Fibroblast of skin of right quadriceps (primary cell): ENCODE measurements at places on chromosomes 12 and 14.

GRCh38 chr14:54278087-54278486 lies 118.7 kb upstream of the CDKN3 start:
- DNase-seq: no peak

DNA sequence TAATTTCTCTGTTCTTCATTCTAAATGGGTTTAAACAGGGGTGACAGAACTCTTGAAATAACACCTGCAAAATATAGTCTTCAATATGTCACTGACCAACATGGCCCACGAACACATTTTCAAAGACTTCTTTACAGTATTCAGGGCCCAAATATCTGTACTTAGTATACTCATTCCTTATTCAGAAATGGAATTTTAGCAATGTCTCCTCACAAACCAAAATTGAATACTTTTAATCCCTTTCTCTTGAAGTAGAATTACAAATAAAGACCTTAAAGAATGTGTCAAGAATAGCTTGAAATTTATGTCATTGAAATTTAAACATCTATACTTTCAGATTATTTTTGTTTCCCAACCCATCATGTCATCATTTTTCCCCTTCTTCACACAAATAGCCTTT lies 263.1 kb downstream of the LRIG3 start:
- DNase-seq: peak; percentile 42

DNA sequence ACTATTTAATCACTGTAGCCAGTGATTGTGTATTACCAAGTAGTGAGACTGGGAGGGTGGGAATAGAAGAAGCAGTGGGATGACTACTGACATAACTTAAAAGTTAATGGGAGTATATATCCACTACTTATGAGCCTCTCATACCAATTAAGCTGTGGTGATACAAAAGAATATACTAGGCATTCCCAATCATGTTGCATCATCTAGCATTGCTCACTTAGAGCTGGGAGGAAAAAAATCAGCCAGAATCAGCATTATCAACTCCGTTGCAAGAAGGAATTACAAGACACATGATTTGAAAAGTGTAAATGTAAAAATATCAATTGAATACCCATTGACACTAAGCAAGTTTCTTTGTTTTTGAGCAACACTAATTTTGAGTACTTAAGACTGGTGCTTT lies 745 bp upstream of the PPP1R36 start:
- peak; percentile 48 for DNase-seq

GRCh38 chr12:75481774-75482173 lies 1.2 kb downstream of the GLIPR1 start:
- DNase-seq: peak; percentile 65

DNA sequence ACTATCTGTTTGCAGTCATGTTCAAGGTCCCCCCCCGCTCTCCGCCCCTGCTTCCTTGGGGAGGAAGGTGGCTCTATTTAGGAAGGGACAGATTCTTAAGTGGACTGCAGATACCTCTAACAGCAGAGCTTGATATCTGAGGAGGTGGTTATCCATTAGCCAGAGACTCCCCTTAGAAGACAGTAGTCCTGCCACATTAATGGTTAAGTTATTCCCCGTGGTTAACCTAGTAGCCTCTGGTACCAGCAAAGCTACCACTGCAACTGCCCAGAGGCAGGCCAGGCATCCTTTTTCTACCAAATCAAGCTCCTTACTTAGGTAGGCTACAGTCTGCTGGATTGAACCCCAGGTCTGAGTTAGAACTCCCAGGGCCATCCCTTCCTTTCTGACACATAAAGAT lies 162.1 kb upstream of the AVPR1A start:
- no peak for DNase-seq

DNA sequence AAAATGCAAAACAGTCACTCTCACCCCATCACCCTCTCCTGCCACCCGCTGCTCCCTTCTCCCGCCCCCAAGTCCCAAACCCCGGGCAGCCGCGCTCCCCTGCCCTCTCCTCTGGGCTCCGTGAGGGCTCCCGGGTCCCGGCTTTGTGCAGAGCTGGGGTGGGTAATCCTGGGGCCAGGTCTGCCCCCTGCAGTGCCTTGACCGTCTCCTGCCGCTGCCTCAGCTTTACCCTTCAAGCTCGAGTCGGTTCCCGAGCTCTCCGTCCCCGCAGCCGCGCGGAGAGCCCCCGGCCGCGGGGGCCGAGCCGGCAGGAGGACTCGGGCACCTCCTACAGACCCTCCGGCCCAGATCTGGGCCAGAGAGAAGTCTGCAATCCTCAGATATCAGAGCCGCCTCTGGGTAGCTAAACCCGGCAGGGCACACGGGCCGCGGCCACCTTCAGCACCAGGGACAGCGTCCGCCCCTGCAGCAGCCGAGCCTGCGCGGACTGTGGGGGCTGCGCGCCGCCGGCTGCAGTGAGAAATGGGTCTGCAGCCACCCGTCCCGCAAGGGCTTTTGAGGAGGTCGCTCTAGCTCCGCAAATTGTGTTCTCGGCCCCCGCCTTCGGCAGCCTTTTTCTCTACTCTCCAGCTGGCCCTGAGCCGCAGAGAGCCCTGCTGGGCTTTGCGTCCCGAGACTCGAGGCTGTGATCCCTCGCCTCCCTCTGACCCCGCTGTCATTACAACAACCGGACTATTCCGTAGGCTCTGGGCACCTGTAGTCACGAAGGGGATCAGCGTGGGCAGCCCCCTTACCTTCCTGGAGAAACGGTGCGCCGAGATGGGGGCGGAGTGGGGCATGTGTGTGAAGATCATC lies 1.2 kb downstream of the PRMT8 start:
- DNase-seq: peak; percentile 44

DNA sequence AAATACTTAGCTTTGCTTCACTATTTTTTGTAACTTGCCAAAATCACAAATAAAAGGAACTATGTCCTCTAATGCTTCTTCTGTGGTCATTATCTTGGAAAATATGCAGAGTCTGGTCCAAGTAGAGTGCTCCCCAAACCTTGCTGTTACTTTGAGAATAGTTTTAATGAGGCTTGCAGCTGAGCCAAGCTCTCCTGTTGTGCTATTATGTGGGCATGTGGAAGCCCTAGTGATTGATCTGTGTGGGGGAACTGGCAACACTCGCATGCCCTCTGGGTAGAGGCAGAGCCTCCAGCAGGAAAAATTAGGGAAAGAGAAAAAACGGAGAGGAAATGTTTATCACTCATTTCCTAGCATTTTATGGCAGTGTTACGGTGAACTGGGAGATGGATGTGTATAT lies 473.1 kb downstream of the EGLN3 start:
- DNase-seq: no peak

DNA sequence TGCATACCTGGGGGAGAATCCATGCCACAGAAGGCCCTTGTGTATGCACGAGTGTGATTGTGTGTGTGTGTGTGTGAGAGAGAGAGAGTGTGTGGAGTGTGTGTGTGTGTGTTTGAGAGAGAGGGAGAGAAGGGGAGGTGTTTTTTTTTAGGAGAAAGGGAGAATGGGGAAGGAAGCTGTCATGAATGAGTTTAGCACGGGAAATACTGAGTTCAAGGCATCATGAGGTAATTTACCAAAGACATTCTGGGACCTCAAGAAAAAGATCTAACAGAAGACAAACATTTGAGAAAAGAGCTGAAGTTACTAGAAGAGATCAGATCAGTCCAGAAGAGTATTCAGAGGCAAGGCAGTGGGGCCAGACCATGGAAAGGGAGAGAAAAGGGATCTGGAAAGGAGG lies 157.1 kb downstream of the TTC7B start:
- no peak for DNase-seq

DNA sequence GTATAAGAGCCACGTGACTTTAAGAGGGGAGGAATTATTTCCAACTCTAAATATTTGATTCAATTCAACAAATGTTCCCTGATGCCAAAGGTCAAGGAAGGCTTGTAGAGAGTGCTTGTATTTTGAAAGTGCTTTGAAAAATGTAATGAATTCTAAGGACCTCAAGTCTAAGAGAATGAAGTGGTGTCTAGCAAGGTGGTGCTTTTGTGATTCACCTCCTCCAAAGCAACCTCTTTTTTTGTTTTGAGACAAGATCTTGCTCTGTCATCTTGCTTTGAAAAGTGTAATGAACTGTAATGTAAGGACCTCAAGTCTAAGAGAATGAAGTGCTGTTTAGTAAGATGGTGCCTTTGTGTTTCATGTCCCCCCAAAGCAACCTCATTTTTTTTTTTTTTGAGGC lies 13.7 kb downstream of the AK7 start:
- DNase-seq: no peak

DNA sequence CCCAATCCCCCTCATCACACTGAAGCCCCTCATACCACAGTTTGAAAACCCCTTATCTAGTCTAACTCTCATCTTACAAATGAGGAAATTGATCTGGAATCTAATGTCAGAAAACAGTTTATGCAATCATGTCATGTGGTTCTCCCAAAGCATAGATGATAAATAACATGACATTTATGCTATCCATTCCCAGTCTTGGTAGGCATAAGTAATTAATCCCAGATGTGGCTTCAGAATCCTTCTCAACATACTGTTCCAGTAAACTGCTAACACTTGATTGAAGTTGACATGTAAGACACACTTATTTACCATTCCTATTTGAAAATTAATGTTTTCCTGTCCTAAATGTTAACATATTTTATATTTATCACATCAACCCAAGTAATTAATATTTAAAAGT lies 168.7 kb downstream of the GALC start:
- DNase-seq: peak; percentile 65

DNA sequence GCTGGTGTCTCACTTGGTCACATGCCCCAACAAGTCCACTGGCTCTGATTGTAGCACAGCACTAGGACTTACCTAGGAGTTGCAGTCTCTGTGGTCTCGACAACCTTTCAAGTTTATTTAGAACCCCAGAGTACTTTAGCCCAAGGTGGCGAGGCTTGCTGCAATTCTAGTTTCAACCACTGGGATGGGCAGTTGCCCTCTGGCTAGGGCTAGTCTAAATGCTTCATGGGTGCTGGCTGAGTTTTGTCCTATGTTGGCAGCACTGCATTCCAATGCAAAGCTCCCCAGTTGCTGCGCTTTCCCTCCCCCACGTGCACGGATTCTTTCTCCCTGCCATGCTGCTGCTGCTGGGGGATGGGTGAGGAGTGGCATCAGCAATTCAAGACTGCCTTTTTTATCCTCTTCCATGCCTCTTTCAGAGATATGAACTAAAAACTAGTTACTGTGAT lies 207.9 kb downstream of the SYNE2 start:
- peak; percentile 19 for DNase-seq
